ENCODE measurements at places on chromosomes 6 and 20.

- DNase-seq: no peak
Measured at GRCh38 chr6:84003131-84003530, 30.4 kb upstream of the MRAP2 start.

GRCh38 chr6:69622924-69623323, 173.9 kb downstream of the LMBRD1 start:
- DNase-seq: no peak

DNA sequence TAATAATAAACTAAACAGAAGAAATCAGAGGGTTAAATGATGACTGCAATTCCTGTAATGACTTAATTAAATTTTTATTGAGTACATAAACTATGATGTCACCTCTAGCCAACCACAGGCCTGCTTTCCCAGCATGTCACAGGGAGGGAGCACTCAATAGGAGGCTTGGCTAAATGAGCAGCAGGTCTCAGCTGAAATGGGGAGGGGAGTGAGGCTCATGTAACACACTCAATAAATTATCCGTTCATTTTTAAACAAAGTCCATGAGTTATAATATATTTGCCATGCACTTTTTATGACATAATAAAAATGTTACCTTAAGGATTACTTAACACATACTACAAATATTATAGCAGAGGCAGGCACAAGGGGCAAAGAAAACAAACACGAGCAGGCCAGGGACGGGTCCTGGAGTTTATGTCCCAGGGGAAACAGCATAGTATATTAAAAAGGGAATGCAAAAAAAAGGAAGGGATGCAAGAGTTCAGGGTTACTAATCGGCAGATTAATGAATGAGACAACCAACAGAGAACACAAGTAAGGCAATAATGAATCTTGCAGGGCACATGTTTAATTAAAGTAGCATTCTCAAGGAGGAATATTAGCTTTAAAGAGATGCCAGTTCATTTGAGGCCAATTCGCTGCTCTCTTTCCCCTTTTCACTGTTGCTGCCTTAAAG, 27.1 kb upstream of the FAM83C start:
- DNase-seq: no peak

- no peak for DNase-seq
Measured at GRCh38 chr20:11247046-11248010, 573.5 kb upstream of the JAG1 start.

- no peak for DNase-seq
Measured at GRCh38 chr20:621125-621756, 11.1 kb upstream of the TCF15 start.

DNA sequence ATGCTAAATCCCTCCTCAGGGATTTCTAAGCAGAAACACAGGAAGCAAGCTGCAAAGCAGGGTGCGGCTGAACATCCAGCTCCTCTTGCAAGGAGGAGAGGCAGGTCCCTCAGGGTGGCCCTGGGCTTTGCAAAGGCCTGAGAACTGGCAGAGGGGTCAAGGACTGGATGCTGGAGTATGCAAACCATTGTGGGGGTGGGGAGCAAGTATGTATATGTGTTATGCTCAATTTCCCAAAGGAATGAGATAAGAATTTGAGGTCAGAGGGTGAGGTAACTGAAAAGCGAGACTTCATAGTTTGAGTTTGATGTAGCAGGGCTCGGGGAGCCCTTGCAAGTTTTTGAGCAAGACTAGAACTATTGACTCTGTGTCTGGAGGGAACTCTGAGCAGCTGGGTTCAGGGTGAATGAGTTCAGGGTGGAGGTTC, 11.2 kb downstream of the SLC22A2 start:
- DNase-seq: no peak

GRCh38 chr6:19753826-19754225, 83.3 kb upstream of the ID4 start:
- no peak for DNase-seq

- no peak for DNase-seq
Measured at GRCh38 chr6:143885116-143885515, 20.8 kb downstream of the ZC2HC1B start.

GRCh38 chr20:60330461-60330860, 372.2 kb downstream of the CDH26 start:
- no peak for DNase-seq

DNA sequence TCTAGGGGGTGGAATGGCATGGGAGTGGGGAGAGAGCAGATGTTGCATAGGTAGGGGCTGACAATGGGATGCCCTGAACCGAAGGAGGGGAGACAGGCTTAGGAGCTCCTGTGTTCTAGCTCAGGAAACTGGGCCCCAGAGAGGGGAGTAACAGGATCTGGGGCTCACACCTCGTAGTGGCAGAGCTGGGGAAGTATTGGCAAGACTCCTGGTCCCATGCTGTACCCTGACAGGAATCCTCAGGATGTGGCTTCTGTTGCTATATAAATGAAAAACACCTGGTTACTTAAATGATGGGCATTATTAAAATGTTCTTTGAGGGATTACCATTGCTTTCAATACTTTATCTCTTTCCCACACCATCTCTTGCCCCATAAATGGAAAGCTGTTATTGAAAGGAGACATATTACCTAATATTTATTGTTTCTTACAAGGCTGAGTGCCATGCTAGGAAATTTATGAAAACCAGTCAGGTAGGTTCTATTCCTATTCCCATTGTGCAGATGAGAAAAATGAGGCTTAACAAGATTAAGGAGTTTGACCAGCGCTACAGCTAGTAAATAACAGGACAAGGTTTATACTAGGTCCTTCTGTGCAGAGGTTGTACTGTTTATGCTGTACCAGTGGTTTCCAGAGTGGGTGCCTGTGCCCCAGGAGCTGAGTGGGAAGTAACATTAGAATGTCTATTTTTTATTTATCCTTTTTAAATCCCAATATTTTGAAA, 35.3 kb upstream of the TCP11 start:
- no peak for DNase-seq

- no peak for DNase-seq
Measured at GRCh38 chr6:112366695-112367553, 19.8 kb downstream of the RFPL4B start.

DNA sequence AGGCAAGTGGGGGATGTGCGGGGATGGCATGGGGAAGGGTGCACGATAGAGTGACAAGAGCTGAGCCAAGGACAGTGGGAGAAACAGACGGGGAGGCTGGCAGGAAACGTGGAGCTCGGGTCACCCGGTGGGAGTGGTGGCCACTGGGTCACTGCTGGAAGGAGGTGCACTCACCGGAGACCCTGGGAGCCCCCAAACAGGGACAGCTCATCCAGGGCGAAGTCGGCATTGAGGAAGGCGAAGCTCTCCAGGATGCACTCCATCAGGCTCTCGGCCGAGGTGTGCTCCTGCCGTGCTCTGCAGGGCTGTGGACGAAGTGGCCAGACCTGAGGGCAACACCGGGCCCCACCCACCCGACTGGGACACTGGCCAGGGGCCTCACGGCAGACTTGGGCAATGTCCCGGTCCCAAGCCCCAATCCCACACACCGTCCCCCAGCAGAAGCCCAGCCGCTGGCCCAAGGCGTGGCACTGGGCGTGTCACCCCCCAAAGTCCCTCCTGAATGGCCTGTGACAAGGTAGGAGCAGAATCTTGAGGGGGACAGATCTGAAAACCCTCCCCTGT, 87.3 kb downstream of the PTPN1 start:
- DNase-seq: no peak

- DNase-seq: no peak
Measured at GRCh38 chr6:163841326-163841725, 426.8 kb downstream of the QKI start.

GRCh38 chr6:582370-582769, 74.5 kb downstream of the HUS1B start:
- DNase-seq: no peak

DNA sequence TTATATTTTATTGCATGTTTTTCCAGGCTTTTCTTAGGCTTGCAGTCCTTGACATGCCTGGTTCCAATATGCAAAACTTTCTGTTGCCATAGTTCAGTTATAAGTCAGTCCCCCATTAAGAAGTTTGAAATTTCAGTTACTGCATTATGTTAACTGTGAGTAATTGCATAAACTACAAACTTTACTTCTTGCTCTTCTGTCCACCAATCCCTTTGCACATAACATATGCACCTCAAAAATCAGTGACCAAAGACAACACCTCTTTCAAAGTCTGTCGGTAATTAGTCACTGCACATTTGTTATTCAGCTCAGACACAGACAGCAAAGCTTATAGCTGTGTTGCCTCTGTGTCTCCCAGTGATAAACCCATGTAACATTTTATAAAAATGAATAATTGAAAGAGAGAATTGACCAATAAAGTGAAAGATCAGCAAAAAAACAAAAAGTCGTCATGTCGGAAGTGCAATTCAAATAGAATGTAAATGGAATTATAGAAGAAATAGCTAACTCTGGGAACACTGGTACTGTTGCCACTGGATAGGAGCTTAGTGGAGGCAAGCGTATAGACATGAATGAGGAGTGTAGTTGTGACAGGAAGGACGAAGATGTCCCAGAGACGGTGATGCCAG, 50.3 kb upstream of the BTBD3 start:
- no peak for DNase-seq

DNA sequence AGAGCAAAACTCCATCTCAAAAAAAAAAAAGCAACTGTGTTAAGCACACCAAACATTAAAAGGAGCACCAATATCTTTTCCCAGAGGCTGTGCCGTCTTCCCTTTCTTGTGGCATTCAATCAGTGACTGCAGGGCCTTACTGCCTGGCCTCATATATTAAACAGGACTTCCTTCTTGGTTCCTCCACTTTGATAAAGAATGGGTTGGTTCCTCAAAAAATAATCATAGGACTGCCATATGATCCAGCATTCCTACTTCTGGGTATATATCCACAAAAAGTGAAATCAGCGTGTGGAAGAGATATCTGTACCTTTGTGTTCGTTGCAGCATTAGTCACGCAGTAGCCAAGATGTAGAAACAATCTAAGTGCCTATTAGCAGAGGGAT, 40.3 kb upstream of the GFOD1 start:
- no peak for DNase-seq

DNA sequence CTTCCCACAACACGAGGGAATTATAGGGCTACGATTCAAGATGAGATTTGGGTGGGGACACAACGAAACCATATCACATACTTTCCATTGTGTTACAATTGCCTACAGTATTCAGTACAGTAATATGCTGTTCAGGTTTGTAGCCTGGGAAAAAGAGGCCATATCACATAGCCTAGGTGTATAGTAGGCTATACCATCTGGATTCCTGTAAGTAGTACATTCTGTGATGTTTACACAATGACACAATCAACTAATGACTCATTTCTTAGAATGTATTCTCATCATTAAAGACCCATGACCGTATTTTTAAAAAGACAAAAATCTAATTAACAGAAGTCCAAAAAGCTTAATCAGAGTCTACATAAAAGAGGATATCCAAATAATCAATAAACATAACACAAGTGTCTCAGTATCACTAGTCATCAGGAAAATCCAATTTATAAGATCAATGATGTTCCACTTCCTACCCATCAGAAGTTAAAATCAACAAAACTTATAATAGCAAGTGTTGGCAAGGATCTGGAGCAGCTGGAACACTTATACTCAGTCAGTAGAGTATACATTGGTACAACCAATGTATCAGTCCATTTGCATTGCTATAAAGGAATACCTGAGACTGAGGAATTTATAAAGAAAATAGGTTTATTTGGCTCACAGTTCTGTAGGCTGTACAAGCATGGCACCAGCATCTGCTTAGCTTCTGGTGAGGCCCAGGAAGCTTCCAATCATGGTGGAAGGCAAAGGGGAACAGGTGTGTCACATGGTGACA, 215.9 kb downstream of the CLVS2 start:
- DNase-seq: no peak

- DNase-seq: peak; percentile 83
Measured at GRCh38 chr6:168895102-168895812, 358.4 kb downstream of the THBS2 start.

GRCh38 chr20:63648895-63649589, 4.2 kb downstream of the STMN3 start:
- DNase-seq: no peak

DNA sequence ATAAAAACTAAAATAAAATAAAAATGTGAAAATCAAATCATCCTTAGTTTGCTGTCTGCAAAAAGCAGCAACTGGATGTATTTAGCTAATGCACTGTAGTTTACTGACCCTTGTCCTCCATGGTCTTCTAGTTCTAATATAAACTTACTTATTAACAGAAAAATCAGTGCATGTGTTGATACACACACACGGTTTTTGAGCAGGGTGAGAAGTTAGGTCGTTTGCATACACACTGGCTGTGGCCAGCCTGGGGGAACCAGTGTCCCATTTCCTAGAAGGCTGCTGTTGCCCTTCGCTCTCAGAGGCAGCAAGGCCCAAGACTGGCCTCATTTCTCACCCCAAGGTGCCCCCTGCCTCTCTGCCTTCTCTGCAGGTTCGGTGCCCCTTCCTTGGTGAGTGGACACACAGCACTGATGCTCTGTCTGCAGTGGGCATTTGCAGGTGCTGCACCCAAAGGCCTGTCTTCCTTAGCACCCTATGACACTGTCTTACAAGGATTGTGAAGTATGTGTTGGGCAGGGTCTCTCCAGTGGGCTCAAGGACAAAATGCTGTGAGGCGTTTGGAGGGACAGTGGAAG, 168.5 kb downstream of the SCP2D1 start:
- DNase-seq: no peak

DNA sequence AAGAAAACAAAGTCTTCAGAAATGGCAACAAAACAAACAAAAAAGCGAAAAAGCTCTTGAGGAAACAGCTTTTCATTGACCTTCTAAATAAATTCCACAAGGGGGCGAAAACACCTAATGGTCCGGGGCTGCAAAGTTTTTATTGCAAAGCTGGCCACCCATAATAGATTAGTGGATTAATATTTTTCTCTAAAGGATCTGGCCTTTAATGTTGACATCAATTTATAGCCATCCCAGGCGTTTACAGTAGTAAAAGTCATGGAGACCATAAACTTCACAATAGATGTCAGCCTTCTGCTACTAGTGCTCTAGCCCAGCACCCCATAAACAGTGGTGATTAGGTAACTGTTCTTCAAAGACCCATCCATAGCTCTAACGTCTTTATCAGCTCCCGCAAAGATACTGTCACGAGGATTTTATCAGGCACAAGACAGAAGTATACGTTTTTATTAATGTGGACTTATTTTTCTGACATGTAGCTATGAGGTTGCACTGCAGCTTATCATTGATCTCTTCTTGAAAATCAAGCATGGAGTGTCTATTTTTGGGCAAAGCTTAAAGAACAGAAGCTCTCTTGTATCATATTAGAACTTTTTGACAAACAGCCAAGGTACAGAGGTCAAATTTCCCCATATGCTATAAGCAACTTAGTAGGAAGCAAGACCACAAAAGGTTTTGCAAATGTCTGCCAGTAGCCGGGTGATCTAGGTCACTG, 4.7 kb downstream of the CITED2 start:
- DNase-seq: no peak

DNA sequence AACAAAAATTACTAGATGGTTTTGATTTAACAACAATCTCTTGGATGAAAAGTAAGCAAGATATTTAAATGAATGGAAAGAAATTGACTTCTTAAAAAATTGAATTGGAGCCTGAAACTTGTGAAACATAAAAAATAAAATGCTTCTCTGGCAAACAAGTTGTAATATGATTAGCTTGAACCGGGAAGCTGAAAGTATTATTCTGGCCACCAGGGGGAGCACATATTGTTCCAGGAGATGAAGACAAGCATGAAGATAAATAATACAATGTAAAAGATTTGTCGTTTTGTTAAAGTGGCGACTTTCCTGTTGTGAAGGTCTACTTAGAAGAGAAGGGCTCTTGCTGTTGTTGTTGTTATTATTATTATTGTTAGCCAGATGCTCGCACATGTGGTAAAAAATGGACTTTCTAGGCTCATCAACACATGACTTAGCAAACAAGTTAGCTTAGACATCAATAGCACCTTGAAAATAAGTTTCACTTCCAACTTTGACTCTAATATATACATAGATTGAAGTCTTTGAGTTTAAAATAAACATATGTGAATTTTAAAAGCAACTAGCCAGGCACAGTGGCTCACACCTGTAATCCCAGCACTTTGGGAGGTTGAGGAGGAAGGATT, 14.2 kb downstream of the PAX1 start:
- no peak for DNase-seq
